T-helper 22 cell (primary cell): ENCODE measurements at places on chromosomes 5 and 9.
A peak's percentile ranks its signal among the peaks of the same experiment; 100 is the strongest.

DNA sequence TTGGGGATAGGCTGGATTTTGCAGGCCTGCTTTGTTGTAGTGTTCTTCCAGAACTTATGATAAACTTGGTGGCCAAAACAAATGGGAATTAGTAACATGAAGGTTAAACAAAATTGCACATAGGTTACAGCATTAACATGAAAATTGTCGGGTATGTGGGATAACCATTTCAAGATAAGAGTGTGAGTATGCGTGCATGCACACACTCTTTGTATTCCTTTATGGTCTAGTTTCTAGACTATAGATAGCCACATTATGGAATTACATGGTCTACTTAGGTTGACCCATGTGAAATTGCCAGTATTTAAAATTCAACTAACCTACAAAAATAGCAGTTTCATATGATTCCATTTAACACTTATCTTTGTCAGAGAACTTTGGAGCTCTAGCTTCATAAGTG lies 1.4 kb downstream of the HMGCR start:
- no peak for DNase-seq

GRCh38 chr5:112931473-112931872 lies 9.4 kb upstream of the REEP5 start:
- DNase-seq = no peak

GRCh38 chr5:147479444-147479843 lies 30.4 kb downstream of the DPYSL3 start:
- no peak for DNase-seq

- DNase-seq = no peak
These were observed 224.1 kb upstream of the DAB2 start for GRCh38 chr5:39648848-39649227.

DNA sequence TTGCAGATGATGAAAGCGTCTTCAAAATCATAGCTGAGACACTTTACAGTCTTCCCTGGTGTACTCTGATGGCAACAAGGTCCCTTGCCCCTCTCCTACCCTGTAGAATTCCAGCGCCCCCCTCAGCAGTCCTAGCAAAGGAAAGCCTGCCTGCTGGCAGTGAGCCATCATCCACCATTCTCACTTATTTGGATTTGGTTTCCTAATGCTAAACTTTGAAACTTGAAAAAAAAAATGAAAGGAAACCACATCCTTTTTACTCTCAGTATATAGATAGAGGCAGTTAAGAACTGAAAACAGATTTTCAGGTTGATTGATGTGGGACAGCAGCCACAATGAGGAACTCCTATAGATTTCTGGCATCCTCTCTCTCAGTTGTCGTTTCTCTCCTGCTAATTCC lies at the start of gene GZMA:
TSS of gene GZMA (plus strand) at position 299 of the 400 bp plus-strand sequence. CDS start at position 336, 37 bp downstream.
- peak; percentile 8 for DNase-seq

DNA sequence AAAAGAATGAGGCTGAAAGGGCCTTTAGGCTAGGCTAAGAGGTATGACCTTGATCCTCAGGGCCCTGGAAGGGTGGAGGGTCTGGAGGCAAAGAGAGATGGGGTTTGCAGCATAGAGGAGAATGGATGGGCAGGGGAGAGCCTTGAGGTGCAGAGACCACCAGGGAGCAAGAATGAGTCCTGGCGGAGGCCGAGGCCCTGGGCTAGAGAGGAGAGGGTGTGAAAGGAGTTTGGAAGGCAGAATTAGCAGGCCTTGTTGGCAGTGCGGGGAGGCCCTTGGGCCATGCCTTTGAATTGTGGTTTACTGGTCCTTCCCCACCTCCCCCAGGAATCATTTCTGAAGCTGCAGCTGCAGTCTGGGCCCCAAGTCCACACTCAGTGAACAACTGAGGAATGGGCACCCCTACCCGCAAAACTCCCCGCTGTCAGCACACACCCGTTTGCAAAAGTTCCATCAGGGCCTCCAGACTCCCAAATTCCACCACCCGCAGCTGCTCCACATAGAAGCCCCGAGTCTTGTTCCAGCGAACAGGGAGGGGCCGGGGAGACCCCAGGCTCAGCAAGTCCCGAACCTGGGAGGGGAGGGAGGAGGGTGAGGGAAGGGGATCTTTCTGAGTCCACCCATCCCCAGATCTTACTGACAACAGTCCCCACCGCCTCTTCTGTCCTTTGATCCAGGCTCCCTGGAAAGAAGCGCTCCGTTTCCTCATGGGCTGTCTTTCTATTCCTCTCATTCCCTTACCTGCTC lies 2.1 kb downstream of the KIF12 start:
- no peak for DNase-seq

DNA sequence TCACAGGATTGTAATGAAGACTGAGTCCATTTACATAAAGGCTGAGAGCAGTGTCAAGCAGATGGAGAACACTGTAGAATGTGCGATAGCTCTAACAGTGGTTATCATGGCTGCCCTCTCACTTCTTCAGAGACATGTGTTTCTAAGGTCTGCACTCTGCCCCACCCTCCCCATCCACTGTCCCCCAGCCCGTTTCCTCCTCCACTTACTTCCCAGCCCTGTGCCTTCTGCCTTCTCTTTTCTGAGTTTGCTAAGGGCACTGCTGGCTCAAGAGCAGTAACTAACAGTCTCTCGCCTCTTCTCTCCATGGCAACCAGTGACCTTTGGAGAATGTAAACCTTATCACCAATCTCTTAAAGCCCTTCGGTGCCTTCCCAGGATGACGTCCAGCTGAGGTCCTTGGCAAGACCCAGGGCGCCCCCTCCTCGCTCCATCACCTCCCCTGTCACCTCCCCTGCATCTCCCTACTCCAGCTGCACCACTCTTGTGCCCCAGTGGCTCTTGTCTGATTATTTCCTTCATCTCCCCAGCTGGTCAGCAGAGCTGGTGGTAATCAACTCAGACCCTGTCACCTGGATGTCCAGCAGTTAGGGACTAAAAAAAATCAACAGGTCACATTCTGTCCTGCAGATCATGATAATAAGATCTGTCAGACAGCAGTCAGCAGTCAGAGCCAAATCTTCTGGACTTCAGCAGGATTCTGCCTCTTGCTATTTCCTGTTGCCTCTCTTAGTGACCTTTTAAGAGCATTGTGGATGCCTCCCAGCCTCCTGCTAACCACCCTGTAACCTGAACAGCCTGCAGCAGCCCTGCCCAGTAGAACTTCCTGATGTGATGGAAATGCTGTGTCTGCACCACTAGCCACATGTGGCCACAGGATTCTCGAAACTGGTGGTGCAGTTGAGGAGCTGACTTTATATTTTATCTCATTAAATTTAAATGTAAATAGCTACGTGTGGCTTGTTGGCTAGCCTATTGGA lies 9.0 kb downstream of the FXN start:
- no peak for DNase-seq

GRCh38 chr5:37557734-37558293 lies 178.7 kb downstream of the WDR70 start:
- no peak for DNase-seq

DNA sequence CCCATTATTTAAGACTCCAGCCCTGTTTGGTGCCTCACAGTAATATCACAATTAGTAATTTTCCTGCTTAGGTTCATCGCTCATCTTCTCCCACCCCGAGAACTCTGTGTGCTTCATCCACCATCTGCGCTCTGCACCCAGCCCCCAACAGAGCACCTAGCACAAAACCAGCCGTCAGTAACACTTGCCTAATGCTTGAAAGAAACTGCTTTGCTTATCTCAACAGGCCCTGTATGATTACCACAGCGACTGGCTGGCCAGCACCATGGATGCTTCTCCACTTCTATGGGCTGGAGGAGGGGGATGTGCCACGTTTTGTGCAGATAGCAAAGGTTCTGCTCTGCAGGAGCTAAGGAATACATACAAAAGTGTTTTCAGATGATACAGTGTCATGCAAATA lies 166.8 kb downstream of the SPOCK1 start:
- no peak for DNase-seq

- no peak for DNase-seq
These were observed 16.3 kb upstream of the PITX1 start for GRCh38 chr5:135050244-135050767.

DNA sequence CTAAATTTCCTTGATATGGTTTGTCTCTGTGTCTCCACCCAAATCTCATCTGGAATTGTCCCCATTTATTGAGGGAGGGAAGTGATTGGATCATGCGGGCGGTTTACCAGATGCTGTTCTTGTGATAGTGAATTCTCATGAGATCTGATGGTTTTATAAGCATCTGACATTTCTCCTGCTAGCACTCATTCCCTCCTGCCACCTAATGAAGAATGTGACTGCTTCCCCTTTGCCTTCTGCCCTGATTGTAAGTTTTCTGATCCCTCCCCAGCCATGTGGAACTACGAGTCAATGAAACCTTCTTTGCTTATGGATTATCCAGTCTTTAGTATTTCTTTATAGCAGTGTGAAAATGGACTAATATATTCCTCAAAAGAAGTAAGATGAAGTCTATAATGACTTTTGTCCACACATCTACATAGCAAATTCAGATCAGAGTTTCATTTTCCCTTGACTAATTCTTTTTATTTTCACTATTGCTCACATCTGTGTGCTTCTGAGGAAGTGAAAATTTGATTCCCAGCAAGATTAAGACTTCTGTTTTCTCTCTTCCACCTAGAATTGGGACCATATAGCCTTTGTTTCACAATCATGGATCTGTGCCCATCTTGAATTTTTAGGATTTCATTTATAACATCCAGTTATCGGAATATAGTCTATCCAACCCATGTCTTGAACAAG lies 393.5 kb downstream of the DMAC1 start:
- no peak for DNase-seq

DNA sequence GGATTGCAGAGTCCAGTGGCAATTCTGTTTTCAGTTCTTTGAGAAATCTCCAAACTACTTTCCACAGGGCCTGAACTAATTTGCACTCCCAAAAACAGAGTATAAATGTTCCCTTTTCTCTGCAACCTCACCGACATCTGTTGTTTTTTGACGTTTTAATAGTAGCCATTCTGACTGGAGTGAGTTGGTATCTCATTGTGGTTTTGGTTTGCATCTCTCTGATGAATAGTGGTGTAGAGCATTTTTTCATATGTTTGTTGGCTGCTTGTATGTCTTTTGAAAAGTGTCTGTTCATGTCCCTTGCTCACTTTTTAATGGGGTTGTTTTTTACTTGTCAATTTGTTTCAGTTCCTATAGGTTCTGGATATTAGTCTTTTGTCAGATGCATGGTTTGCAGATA lies 72.6 kb downstream of the PALM2AKAP2 start:
- DNase-seq = no peak

- DNase-seq = no peak
These were observed 129.2 kb upstream of the PHYKPL start for GRCh38 chr5:178361657-178362445.

DNA sequence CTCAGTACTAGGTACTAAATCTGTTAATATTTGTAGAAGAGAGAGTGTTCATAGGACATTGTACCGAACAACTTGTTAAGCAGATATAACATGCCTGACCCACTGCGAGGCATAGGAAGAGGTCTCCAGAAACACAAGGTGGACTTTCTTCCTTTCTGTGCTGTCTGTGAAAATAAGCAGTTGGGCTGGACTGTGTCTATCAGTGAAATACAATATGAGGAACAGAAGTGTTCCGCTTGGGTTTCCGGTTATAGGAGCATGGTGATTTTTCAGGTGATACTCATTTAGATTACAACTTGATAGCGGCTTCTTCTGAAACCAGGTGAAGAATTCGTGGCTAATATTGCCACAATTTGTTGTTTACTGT lies 60.9 kb upstream of the TLR4 start:
- no peak for DNase-seq

- no peak for DNase-seq
These were observed 59.6 kb downstream of the C9orf152 start for GRCh38 chr9:110148384-110148783.

GRCh38 chr5:130514984-130515690 lies 610.9 kb downstream of the CHSY3 start:
- DNase-seq = no peak

DNA sequence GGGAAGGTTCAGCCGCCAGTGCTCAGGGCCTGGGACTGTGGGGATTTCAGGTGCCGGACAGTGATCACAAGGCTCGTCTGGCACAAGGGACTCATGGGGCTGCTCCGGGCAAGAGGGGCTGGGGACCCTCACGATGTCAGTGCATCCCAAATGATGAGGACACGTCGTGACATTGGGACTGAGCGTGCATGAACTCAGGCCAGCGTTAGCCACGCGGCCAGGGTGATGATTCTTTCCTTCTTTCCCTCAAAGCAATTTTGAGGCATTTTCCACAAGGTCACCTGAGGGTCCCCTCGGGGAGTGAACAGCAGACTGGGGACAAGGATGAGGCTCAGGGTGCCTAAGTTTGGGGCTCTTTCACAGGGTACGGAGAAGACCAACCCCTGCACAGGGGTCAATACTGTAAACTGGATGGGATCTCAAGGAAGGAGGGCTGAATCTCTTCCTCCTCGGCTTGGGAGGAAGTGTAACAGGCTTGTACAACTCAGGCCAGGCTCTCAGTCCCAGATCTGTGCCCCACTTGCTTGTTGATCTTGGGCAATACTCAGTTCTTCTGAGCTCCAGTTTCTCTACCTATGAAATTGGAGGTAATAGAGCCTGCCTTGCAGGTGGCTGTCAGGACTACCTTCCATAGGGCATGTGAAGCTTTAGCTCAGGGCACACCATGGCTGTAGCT lies 78.5 kb downstream of the PRRT1B start:
- DNase-seq = no peak

- DNase-seq = no peak
These were observed 53.7 kb downstream of the MTMR12 start for GRCh38 chr5:32259033-32259432.

DNA sequence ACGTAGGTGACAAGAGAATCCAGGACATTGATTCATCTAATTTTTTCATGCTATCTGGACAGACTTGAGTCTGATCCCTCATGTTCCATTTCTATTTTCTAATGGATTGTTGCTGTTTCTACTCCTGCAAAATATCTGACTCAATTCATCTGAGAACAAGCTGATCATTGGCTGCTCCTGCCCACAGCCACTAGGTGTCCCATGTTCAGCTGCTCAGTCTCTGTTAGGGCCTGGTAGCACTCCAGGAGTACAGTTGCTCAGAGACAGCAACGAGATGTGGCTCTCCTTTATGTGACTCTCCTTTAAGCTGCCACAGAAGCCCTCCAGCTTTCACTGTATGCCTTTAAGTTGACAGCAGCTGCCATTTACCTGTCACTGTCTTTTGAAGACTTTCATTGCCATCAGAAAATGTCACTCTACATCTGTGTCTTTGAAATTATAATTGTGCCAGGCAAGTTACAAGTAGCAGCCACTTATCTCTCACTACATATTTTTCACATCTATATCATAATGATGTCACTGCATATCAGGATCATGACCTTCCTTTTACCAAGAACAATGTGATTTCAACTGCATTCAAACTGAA lies 1944.2 kb upstream of the NUDT12 start:
- no peak for DNase-seq

DNA sequence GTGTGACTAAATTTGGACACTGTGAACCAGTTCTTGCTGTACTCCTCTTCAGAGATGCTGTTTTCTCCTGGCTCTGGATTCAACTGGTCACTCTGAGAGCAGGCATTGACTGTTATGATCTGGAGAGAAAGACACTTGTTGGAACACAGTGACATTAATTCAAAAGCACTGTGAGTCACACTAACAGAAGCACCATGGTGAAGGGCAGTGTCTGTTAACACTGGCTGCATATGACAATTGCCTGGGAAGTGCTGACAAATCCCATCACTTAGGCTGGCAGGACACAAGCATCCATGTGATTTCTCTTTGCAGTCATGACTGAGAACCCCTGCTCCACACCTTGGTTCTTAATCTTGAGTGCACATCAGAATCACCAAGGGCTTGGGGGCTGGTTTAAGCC lies 132.4 kb downstream of the TRPM6 start:
- no peak for DNase-seq

GRCh38 chr5:142364251-142365145 lies 39.7 kb upstream of the SPRY4 start:
- no peak for DNase-seq
